Renal cortex interstitium (tissue), 15 donors: ENCODE measurements at places on chromosomes 3 and 15.

DNA sequence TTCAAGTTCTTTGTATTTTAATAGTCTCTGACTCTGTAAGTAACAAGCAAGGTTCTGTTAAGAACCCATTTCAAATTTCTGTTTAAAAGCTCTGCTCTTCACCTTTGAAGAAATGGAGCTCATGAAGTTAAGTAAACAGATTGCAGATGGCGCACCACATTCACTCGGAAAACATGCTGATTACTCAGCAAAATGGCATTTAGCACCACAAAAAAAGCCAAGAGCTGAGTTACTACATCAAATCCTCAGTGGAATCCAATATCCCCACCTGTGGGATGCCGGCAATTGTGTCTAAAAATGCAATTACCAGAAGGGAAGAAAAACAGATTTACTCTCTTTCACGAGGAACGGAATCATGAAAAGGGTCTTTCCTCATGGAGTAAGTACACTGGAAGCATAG lies 758.0 kb downstream of the NTRK3 start:
- DNase-seq: no peak

GRCh38 chr3:131796558-131797198 lies 238.1 kb downstream of the CPNE4 start:
- DNase-seq: no peak

DNA sequence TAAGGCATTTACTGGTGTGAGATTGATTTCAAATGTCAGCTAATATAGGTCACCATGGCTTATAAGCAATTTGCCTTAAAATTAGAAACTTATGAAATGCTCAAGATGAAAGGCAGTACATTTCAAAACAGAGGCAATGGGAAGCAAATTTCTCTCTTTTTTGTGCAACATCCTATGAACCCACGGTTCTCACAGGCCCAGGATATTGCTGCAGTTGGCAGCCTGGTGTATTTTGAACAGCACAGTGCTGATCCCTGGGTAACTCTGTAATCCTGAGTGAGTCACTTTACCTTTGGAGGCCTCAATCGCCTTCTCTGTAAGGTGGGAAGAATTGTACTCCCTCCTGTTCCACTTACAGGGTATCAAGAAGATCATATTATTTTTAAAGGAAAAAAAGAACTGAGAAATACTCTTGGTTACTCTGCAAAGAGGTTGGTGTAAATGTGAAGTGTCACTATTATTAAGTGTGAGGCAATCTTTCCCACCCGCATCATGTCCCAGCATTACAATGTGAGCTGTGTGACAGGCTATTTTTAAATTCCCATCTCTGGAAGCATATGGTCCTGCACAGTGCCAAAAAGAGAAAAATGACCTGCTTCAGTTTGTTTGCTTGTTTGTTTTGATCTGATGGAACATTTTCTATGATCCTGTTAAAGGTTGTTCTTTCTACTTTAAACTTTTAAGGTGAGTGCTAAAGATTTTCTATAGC lies 190.1 kb upstream of the LPP start:
- no peak for DNase-seq

- DNase-seq: no peak
Observed at GRCh38 chr3:56484525-56485032, 16.3 kb upstream of the ERC2 start.

GRCh38 chr3:13002398-13003124 lies 70.7 kb downstream of the IQSEC1 start:
- DNase-seq: no peak

- DNase-seq: no peak
Observed at GRCh38 chr3:138326866-138327595, 2.6 kb downstream of the NME9 start.

- no peak for DNase-seq
Observed at GRCh38 chr3:100496711-100497261, 4.4 kb downstream of the TMEM45A start.

- DNase-seq: no peak
Observed at GRCh38 chr15:88072598-88073390, 183.7 kb downstream of the NTRK3 start.

DNA sequence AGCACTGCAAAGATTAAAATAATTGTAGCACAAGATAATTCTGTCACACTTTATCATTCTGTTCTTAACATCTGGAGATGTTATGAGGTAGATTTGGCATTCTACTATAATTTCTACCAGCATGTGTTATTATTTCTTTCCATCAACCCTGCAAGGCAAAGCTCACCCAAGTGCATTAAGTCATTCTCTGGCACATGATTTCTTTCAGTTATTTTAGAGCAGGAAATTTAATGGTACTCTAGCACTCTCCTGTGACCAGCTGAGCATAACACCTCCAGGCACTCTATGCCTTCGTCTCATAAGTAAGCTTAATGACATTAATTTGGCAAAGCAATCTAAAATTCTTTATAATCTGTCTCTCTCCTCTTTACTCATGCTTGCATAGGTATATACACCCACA lies 300.2 kb upstream of the GPR149 start:
- DNase-seq: peak; percentile 28

- no peak for DNase-seq
Observed at GRCh38 chr3:122458992-122459391, 43.1 kb upstream of the WDR5B start.

GRCh38 chr15:37199545-37199944 lies 99.2 kb upstream of the MEIS2 start:
- no peak for DNase-seq

DNA sequence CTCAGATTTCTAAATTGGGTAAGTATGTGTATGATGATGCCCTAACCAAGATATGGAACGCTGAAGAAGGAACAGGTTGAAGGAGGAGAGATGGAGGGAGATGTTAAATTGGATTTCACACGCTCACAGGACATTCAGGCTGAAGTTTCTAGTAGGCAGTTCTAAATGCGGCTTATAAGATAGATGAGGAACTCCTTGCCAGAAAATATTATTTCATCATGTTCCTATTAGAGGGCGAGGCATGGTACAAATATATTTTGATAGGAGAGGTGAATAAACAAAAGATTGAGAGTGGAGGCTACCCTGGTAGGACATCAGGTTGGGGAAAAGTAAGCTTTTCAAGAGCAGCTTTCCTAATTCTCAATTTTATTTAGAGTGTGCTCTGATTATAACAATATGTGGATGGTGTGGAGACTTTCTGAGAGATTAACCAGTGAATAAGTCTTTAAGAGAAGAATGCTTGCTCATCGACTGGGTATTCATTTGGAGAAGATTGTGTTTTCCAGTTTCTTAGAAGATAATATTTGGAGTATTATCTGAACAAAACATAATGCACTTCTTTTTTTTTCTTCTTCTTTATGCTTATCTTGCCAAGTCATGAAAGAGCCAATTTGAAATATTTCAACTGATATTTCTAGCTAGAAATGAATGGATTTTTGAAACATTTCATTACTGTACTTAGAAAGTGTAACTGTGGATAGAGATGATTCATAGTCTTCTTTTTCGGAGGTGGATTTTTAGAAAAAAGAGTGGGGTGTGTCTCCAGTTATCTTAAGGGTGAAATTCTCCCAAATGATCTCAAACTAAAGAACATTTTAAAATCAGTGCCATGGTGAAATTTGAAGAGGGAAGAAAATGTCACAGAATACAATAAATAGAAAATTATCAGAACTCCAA lies 88.5 kb downstream of the B3GALNT1 start:
- no peak for DNase-seq

- peak; percentile 12 for DNase-seq
Observed at GRCh38 chr3:194985031-194985578, 285.9 kb downstream of the XXYLT1 start.

DNA sequence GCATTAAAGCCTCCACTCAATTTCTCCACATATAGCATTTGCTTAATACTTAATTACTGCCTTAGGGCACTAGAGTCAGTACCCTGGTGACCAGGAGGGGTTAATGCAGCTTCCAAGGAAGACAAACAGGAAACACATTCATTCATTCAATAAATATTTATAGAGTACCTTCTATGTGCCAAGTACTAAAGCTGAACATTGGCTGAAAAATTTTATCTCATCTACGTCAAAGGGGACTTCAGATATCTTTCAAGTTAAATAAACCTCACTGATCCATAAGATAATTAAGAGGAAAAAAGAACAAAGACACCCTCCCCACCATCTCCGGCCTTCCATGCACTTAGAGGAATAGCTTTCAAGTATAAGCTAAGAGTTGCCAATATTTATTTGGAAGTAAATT lies 156.9 kb upstream of the PRICKLE2 start:
- DNase-seq: no peak

DNA sequence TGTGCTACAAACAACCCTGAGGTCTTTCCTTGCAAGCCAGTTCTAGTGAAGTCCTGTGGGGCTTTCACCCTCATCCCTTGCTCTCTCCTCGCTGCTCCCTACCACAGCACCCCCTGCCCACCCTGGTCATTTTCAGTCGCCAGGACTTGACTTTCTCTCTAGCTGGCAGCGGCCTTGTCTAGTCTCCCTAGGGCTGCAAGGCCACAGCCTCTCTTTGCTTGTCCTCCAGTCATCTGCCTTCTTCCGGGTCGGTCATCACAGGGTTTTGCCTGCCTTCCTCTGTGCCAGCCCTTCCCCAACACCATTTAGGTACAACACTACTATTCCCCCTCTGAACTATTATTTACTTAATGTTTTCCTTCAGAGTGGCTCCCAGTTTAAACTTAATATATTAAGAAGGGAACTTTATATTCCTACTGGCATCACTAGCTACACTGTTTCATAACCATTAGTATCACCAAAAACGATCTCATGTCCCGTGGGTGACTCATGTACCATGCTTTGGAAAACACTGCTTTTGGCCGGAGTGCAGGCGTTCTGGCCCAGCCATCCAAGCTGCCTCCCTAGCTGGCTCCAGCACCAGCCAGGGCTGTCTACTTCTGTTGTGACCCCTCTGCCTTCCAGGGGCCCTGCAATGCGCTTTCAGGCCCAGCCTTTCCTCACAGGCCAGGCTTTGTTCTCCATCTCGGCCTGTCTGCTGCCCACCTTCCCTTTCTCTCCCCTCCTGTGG lies 21.4 kb downstream of the FAH start:
- DNase-seq: no peak

DNA sequence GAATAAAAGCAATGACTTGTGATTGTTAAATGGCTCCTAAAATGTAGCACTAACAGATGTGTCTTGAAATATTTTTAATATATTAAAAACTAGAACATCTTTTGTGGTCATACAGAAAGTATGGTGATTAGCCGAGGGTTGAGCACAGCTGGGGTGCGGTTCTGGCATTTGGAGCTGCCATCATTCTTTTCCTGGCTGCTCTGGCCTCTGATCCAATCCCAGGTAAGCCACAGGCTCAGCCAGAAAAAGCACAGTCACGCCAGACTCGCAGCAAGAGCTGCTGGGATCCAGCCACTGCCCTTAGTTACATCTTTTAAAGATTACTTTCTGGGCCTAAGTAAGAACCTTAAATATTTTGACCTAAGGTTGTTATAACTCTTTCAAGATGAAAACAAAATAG lies 196.8 kb downstream of the PLCL2 start:
- DNase-seq: no peak

DNA sequence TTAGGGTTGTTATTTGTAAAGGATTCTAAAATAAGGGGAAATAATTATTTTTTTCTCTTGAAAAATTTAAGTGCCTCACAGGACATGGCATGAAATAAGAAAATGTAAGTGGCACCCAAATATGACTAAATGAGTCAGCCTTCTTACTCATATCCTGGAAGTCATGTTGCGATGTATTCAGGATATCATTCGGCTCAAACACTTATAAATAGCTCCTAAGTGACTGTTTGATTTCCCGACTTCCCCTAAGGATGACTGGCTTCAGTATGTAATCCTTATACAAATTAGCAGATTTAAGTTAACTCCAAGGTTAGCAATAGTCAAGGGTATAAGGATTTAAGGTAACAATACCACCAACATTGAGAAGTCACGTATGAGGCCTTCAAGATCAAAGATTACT lies 57.3 kb upstream of the OSTN start:
- no peak for DNase-seq

DNA sequence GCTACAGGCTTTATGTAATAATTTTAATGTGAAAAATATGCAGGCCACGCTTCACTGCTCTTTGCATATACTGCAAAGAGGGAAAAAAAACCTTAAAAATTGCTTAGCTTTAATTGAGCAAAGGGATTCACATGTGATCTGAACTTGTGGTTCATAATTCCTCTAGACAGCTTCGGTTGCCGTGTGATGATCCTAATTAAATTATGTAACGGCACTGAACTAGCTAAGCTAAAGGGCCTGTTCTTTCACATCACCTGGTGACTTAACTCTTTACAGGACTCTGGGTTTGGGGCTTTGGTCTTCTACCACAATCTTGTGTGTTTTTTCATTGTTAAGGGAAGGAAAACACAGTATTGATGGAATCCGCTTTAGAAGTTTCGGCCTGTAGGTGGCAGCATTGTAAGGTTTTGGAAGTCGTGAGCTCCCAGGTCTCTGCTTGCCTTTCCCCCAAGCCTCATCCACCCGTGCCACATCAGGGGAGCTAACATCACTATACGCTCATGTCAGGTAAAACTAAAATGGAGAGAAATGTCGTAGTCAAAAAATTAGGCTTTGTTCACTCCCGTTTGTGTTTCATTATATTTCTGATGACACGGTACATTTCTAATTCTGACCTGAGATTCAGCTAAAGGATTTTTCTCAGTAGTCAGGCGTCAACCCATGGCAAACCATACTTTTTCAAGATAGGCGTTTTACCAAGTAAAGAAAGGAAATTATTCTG lies 205.6 kb upstream of the DPH6 start:
- DNase-seq: peak; percentile 87

DNA sequence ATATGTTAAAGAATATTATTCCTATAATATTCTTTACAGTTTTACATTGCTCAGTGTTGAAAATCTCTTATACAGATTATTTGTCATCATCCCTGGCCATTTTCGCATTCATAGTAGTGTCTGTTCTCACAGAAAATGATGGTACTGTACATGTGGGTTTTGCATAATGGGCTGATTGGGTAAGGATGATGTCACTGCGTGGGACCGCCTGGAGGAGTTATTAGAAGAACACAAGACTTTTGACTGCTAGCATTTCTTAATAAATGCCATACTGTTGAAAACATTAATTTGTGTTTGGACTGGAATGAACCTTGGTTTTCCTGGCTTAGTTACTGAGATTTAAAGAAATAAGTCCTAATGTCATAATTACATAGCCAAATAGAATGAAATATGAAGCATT lies 20.3 kb downstream of the LRCH3 start:
- no peak for DNase-seq

- no peak for DNase-seq
Observed at GRCh38 chr3:71582612-71583565, 639 bp downstream of the FOXP1 start.

DNA sequence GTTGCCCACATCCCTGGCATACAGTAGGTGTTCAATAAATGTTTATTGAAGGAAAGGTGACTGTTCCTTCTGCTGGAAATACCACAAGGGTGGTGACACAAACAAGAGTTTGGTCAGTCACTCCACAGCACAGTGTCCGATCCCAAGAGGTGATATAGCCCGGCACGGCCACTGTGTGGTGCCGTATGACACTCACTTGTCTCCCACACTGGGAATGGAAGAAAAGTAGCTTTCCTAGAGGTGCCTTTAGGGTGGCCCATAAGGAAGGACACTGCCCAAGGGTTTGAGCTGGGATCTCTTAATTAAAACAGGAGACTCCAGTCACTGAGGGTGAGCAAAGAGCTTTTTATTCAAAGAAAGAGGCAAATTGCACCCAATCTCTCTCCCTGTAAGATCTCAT lies 40.5 kb downstream of the TGM4 start:
- no peak for DNase-seq

- DNase-seq: no peak
Observed at GRCh38 chr3:101117465-101117864, 124.2 kb upstream of the ABI3BP start.
